ENCODE measurements at places on chromosomes 7 and 10. TPM values are rescaled to one million over a fixed set of nuclear protein-coding genes. Genes with fewer than 3 reads are reported as not detected.

Gene CACNA2D1
- total RNA-seq = 33.3 TPM

- no peak overlapping the region for H3K27ac ChIP-seq
These were observed 65.2 kb downstream of the FAM185A start for GRCh38 chr7:102814025-102814471.

Gene ZNF365
- 0.39 TPM for total RNA-seq

Gene COX19
- 13.2 TPM for total RNA-seq

DNA sequence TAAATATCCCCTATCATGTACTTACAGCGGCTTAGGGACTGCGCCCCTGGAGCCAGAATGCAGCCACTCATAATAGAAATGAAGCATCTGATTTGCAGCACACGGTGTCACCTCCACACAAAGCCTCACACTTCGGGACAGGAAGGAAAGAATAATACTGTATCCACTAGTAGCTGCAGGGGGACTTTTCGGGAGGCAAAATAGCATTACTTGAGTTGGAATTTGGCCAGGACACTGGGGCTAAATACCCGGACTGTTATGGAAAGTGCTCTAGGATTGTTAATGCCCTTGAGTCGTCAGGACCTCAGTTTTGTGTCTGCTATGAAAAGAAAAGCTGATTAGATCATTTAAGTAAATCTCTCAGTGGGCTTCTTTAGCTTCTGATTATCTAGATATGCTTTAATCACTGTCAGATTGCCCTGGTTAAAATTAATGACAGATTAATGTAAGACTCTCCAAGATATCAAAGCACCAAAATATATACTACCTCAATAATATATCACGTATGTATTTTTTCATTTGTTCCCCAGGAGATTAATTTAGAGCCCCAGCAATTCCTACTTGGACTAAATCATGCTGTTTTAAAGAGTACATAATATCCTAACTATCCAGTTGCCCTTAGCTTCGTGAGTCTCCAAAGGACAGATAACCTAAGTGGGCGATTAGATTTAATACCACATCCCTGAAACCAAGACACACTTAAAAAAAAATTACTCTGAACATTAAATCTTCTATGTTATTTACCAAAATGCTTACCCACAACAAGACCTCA, 173.0 kb upstream of the NEBL start:
- H3K4me1 ChIP-seq = peaks cover 15% of the 10 kb centered on the region
- no peak for DNase-seq
- no peaks in the 10 kb centered on the region for H3K27me3 ChIP-seq
- H3K27ac ChIP-seq = no peak overlapping the region

DNA sequence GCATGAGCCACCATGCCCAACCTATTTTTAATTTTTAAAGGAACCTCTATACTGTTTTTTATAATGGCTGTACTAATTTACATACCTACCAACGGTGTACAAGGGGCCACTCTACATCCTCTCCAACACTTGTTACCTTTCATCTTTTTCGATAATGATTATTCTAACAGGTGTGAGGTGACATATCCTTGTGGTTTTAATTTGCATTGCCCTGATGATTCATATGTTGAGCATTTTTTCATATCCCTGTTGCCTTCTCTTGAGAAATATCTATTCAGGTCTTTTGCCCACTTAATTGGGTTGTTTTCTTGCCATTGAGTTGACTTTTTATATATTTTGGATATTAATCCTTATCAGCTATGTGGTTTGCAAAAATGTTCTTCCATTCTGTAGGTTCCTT, 167.0 kb downstream of the CTTNBP2 start:
- peaks cover 15% of the 10 kb centered on the region for H3K4me1 ChIP-seq
- DNase-seq = no peak
- no peak overlapping the region for H3K27ac ChIP-seq
- no peaks in the 10 kb centered on the region for H3K27me3 ChIP-seq

DNA sequence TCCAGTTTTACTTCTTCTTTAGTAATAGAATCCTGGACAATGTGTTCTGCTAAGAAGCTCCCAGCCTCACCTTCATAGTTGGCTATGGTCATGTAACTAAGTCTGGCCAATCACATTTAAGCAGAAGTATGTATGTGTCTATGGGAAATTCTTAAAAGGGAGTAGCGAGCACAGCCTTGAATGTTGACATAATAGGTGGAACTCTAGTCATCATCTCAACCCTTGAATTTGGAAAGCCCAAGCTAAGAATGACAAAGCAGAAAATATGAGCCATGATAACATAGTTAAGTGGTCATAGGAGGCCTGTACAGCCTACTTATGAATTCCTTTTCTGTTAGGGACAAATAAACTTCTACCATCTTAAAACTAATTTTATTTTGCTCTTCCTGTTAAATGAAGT, 134.1 kb downstream of the MAGI2 start:
- no peak for DNase-seq
- H3K27me3 ChIP-seq = no peaks in the 10 kb centered on the region
- no peaks in the 10 kb centered on the region for H3K36me3 ChIP-seq
- H3K4me1 ChIP-seq = peaks cover 11% of the 10 kb centered on the region
- H3K27ac ChIP-seq = no peak overlapping the region
- no peak overlapping the region for H3K4me3 ChIP-seq

GRCh38 chr10:69994262-69994661, 58.4 kb upstream of the MACROH2A2 start:
- peaks cover 5% of the 10 kb centered on the region for H3K36me3 ChIP-seq
- no peaks in the 10 kb centered on the region for H3K4me1 ChIP-seq
- H3K4me3 ChIP-seq = no peak overlapping the region
- H3K27ac ChIP-seq = no peak overlapping the region
- H3K27me3 ChIP-seq = peaks cover 15% of the 10 kb centered on the region

Gene ACTR3C
- 1.5 TPM for total RNA-seq

Measured in WTC11 (cell line).